ENCODE measurements at places on chromosomes 12 and 14.

DNA sequence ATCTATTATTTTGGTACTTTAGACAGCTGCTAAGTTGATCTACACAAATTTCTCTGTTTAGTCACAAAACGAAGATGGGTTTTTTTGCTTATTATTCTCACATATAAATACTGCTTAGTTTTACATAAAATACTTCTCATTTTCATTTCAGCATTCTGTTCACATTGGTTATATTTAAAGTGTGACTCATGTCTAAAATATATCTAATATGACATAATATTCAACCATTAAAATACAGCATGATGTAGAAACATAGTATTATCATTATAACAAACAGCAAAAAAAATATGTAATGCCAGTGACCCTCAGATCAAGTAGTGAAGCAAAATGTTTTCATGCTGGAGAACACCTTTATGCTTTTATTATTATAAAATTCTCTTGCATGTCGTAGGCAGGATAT is 63.7 kb downstream of the SH2B3 start:
- no peak for DNase-seq

DNA sequence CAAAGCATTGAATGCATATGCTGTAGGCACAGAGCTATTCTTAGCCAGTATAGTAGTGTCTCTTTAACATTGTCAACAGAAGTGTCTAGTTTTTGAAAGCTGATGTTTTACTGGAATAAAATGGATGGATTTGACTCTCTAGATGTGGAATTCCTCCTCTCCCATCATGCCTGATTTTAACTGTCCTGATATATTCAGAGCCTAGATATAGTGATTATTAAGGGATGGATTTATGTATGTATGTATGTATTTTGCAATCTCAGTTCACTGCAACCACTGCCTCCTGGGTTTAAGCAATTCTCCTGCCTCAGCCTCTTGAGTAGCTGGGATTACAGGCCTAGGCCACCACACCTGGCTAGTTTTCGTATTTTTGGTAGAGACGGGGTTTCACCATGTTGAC is 144.8 kb upstream of the NAV3 start:
- DNase-seq: no peak

GRCh38 chr12:92020983-92021665 is 124.5 kb downstream of the BTG1 start:
- DNase-seq: no peak

DNA sequence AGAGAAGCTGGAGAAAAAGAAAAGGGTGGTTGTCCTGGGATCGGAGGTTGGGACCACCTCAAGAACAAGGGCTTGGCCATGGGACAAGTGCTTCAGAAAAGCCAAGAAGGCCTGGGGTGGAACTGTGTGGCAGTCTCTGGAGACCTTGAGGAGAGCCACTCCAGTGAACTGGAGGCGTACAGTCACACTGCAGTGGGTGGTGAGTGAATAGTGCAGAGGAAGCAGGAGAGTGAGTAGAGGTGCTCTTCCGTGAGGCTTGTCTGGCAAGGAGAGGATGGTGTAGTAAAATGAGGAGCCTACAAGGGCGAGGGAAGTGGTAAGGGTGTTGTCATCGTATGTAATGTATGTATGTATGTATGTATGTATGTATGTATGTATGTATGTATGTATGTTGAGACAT is 20.9 kb downstream of the RASSF3 start:
- DNase-seq: no peak

DNA sequence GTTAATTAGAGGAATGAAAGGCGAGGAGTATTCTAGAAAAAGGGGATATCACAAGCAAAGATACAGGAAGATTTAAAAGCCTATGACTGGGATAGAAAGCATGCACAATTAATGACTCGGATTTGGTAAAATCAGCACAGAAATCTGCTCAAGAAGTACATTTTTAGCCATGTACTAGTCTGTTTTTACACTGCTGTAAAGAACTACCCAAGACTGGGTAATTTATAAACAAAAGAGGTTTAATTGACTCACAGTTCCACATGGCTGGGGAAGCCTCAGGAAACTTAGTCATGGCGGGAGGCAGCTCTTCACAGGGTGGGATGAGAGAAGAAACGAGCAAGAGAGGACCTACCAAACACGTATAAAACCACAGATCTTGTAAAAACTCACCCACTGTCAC is 716.3 kb upstream of the MDGA2 start:
- DNase-seq: no peak

GRCh38 chr12:96164951-96165811 is 29.0 kb upstream of the ELK3 start:
- DNase-seq: no peak

GRCh38 chr12:121345151-121345815 is 6.9 kb downstream of the ANAPC5 start:
- DNase-seq: no peak

- DNase-seq: no peak
Measured at GRCh38 chr12:12909228-12909994, 18.0 kb downstream of the GPRC5A start.

DNA sequence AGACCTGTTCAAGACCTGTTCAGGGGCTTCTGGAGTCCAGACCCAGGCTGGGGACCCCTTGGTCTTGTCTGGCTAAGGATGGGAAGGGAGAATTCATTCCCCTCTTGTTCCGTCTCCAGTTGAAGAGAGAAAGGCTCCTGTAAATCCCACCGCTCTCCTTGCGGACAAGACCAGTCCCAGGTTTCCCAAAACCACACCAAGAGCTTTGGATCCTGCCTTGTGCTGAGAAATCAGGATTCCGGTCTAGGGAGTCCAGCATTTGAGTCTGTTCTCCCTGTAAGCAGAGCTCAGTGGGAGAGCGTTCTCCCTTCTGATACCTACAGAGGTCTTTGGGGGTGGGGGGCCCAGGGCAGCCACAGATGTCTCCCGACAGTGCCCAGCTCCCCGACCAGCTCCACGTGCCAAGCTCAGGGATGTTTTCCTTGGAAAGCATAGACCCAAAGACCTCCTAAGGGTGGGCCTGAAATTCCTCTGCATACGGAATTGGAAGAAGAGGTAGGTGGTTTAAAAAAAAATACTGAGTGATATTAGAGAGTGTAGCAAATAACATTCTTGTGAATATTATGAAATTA is 1.9 kb downstream of the HOXC13 start:
- DNase-seq: no peak

GRCh38 chr14:88934351-88934806 is 109.9 kb downstream of the TTC8 start:
- no peak for DNase-seq

- DNase-seq: no peak
Measured at GRCh38 chr12:123900871-123901376, 71.7 kb downstream of the CCDC92 start.

GRCh38 chr12:99352269-99352668 is 295.3 kb upstream of the GARIN6 start:
- DNase-seq: no peak

GRCh38 chr14:97411938-97412612 is 614.9 kb downstream of the VRK1 start:
- no peak for DNase-seq

DNA sequence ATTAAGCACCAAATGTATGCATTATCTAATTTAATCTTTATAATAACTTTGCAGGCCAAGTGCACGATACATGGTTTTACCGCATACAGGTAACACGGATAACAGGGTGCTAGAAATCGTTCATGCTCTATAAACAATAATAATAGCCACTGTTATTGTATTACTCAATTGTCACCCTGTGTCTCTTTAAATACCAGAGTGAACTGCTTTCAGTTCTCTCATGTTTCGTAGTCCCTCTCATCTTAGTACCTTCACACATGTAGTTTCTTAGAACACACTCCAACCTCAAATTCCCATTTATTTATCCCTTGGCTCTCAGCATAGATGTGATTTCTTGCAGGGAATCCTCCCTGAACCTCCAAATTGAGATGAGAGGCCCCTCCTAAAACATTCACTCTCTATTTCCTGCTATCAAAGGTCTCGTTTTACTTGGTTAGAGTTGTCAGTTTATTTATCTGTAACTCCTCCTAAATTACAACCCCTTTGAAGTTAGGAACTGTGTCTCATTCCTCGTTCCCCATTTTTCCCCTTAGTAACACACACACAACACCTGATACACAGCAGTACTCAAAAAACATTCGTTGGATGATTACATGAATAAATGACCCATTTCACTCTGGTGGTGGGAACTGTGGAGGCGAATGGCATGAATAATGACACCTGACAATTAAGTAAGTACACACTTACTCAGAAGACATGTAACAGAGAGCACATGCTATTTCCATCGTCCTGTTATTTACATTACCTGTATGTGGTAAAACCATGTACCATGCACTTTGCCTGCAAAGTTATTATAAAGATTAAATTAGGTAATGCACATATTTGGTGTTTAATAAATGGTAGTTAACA is 134.6 kb downstream of the BTG1 start:
- DNase-seq: no peak

DNA sequence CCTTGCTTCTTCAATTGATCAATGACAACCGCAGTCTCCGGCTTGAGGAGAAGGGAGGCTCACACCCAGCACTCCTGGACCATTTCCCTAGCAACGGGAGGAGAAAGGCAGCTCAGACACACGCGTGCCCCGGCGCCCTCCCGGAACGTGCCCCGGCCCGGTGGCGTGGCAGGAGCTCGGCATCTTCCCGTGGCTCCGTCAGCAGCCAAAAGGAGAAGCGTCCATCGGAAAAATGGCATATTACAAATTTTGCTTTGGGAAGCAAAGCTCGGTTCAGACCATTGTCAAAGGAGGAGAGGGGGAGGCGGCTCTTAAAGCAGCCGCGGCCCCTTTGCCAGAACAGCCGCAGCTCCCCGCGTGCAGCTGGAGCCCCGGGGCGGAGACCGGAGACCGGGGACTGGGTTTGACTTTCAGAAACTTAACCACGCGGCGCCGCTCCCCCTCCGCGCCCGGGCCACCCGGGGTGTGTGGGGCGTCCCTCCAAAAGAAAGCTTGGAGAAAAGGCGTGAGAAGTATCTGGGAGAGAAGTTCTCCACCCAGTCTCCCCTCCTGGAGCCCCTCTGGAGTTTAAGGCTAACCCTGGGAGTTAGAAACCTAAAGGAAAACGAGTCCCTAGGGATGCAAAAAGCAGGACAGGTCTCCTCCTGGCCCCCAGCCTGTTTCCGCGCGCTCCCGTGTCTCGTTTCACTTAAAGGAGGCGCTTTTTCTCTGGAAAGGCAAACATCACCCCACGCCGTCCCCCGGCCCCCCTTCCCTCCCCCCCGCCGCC is 545 bp downstream of the PPFIA2 start:
- peak; percentile 4 for DNase-seq

DNA sequence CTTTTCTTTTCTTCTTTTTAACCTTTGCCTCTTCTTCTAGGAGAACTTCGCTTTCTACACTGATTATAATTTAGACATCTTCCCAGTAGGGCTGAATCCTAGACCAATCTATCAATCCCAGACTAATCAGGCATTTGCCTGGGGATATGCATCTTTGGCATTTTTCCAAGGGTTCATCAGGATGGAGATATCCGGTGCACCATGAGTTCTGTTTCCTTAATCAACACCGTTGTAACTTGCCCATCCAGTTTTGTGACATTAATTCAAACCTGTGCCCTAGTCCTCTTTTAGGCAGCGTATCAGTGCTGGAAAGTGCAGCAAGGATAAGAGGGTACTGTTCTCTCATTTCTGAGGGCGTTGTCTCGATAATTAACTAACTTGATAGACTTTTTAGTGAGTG is 617 bp upstream of the MGP start:
- no peak for DNase-seq

- no peak for DNase-seq
Measured at GRCh38 chr14:97055355-97055754, 258.2 kb downstream of the VRK1 start.

DNA sequence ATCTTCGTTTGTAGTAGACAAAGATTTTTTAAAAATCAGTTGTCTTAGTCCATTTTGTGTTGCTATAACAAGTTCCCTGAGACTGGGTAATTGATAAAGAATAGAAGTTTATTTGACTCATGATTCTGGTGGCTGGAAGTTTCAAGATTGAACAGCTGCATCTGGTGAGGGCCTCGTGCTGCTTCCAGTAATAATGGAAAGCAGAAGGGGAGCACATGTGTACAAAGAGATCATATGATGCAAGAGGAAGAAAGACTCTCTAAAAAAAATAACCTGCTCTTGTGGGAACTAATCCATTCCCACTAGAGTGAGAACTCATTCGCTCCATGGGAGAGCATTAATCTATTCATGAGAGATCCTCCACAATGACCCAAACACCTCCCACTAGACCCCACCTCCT is 24.8 kb downstream of the MUCL1 start:
- DNase-seq: no peak

DNA sequence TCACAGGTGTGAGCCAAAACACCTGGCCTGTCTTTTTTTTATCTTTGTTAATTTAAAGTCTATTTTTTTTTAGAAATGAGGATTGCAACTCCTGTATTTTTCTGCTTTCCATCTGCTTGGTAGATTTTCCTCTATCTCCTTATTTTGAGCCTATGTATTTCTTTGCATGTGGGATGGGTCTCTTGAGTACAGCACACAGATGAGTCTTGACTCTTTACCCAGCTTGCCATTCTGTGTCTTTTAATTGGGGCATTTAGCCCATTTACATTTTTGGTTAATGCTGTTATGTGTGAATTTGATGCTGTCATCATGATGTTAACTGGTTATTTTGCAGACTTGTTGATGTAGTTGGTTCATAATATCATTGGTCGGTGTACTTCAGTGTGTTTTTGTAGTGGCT is 317.4 kb downstream of the IPO8 start:
- no peak for DNase-seq

- DNase-seq: no peak
Measured at GRCh38 chr12:92558215-92558773, 144.5 kb upstream of the PLEKHG7 start.

- no peak for DNase-seq
Measured at GRCh38 chr12:124039276-124039675, 66.3 kb downstream of the ZNF664 start.

- DNase-seq: no peak
Measured at GRCh38 chr12:70757830-70758493, 120.7 kb upstream of the PTPRB start.

GRCh38 chr12:91099341-91099740 is 12.0 kb downstream of the LUM start:
- no peak for DNase-seq

GRCh38 chr14:76537906-76538647 is 162.1 kb downstream of the ESRRB start:
- no peak for DNase-seq
